ENCODE measurements at places on chromosomes 16 and 17. TPM values are rescaled to one million over a fixed set of nuclear protein-coding genes. Genes with fewer than 3 reads are reported as not detected.

CTRB1 gene
- total RNA-seq = not detected

ABI3 gene
- 0.86 TPM for total RNA-seq

FAM20A gene
- not detected for total RNA-seq

CCL16 gene
- not detected for total RNA-seq

GAST gene
- total RNA-seq = not detected

LITAFD gene
- not detected for total RNA-seq

All from epithelial cell of proximal tubule (primary cell).